Activated T-helper 2 cell treated with anti-CD3 and anti-CD28 coated beads, Interferon-gamma antibody, Interleukin-2, Interleukin-4, amounts not matched to agents 10 μg/mL and 5 μg/mL and 100 μg/mL, durations not matched to agents 14 hours and 24 hours and 36 hours (primary cell): ENCODE measurements at places on chromosomes 11 and 22.

GRCh38 chr22:46251816-46252380 lies 1.8 kb upstream of the CDPF1 start:
- no peak for DNase-seq

DNA sequence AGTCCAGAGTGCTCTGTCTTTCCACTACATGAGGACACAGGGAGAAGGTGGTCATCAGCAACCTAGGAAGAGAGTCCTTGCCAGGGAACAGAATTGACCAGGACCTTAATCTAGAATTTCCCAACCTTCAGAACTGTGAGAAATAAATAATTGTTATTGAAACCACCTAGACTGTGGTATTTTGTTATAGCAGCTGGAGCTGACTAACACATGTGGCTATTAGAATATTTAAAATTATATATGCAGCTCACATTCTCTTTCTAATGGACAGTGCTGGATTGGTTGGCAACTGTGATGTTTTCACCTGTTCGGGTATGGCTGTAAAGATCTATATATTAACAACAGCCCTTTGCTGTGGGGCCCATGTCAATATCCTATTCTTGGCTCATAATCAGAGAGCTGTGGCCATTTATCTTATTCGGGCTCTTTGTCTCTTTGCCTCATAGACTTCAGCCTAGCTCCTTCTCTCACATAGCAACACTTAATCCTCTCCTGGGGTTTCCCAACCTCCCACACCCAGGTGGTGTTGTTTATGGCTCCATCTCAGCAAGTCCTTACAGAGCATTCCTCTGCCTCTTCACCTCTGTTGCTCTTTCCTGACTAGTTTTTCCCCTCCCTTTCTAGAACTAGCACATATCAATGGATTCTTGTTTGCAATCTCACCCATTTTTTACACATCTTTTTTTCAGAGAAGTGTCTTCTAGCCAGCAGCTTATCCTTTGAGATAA lies 46.4 kb upstream of the AMOTL1 start:
- DNase-seq = no peak

DNA sequence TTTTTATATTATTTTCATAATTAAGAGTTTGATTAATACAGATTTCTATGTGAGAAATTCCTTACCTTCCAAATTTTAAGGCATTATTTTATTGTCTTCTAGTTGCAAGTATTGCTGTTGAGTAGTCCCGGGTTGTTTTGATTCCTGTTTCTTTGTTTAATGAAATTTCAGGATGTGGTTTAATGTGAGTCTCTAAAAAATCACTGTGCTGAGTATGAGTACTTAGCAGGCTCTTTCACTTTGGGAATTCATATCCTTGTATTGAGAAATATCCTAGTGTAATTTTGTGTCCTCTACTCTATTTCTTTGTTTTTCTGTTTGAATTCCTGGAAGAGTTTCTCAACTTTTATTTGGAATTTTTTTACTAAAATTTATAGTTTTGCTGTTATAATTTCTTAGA lies 113.2 kb downstream of the TMEM135 start:
- DNase-seq = no peak

DNA sequence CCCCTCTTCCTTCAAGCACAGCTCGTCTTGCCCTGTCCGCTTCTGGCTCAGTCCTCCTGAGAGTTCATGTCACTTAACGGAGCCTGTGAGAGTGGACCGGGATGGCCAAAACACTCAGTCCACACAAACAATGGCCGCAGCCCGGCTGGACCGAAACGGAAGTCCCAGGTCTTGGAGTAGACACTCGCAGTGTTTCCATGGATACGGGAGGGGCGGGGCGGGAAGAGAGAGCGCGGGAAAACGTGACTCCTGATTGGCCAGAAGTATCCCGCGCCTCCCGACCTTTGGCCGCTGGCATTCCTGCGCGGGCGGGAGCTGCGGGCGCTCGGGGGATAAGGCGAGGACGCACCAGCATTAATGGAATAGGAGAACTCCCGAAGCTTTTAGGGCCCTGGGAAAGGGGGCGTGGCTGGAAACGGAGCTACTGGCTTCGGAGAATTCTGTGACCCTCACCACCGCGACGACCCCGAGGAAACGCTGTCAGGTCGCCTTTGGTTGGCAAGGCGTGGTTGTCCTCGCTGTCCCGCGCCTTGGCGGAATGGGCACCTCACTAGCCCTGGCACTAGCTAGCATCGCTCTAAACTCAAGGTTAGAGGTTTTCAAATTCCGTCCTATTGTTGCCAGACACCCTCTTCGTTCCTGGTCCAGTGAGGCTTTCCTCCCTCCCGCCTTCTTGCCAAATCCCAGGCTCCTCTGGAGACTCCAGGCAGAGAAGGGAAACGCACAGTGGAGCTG lies at the start of the genes NLRP14 and ZNF214:
Gene NLRP14 (plus strand): TSS at position 297 of the 735 bp plus-strand sequence. CDS start 18,108 bp downstream, outside the sequence.
Gene ZNF214 (minus strand): TSS at position 164 of the 735 bp plus-strand sequence. CDS start 17,511 bp downstream, outside the sequence.
- no peak for DNase-seq

- DNase-seq = no peak
Observed at GRCh38 chr11:122363296-122363695, 247.3 kb upstream of the BLID start.

DNA sequence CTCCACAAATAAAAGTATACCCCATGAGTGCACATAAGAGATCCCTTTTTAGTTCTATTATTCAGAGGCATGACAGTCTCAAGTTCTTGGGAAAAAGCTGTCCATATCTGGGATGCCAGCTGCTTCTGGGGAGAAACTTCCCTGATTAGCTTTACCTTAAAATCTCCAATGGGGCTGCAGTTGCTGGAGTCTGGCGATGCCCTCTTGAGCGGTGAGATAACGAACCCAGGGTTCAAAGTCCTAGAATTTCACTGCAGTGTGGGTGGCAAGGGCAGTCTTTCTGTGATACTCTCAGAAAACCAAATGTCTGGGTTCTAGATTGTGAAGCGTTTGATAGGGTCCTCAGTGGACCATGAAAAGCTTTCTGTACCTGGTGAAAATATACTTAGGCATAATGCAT lies 7.4 kb upstream of the PRR33 start:
- DNase-seq = no peak

GRCh38 chr11:121563900-121564822 lies 111.4 kb upstream of the SORL1-AS1 start:
- DNase-seq = no peak

- DNase-seq = no peak
Observed at GRCh38 chr11:74506823-74507222, 13.3 kb upstream of the LIPT2 start.

DNA sequence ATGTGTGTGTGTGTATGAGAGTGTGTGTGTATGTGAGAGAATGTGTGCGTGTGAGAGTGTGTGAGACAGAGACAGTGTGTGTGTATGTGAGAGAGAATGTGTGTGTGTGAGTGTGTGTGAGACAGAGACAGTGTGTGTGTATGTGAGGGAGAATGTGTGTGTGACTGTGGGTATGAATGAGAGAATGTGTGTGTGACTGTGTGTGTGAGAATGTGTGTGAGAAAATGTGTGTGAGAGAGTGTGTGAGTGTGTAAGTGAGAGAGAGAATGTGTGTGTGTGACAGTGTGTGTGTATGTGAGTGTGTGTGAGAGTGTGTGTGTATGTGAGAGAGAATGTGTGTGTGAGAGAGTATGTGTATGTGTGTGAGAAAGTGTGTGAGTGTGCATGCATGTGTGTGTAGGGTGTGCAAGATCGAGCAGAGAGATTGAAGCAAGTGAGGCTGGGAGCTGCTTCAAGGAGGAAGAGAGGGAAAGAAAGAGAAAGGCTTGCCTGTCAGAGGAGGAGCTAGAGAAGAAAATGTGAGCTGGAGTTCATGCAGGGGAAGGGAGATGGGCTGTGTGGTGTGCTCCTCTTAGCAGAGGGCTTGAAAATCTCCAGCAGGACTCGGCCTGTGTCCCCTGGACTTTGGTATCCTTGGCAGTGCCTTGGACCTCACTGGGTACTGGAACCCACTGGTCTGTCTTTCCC lies 27.7 kb upstream of the TP53I11 start:
- no peak for DNase-seq

DNA sequence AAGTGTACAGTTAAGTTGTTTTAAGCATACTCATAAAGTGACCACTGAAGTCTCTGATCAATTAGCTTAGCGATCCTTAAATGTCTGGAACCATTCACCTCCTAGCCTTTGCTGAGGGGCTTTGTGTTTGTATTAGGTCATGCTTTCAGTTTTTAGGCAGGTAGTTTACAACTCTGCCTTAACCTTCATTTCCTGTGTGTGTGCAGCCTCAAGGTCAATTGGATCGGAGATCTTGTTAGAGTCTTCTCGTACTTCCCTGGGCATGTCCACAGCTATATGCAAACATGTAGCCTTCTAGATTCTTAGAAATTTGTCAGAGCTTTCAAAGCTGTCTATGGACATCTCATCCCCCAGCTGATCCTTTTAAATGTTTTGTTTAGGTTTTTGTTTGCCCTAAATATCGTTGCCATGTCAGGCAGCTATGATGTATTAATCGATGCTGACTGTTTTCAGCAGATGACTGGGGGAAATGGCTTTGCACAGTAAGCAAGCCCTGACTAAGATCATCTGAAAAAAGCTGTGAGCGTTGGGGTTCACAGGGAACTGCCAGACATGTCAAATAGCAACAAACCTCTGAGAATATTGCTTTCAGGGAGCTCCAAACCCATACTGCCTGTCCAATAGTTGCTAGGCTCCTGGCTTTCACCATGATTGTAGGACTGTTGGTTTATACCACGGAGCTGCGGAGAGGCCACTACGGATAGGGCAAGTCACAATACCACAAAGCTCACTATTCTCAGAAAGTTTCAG lies 45.6 kb downstream of the GLYAT start:
- no peak for DNase-seq
